ENCODE measurements at places on chromosomes 2 and 18.

DNA sequence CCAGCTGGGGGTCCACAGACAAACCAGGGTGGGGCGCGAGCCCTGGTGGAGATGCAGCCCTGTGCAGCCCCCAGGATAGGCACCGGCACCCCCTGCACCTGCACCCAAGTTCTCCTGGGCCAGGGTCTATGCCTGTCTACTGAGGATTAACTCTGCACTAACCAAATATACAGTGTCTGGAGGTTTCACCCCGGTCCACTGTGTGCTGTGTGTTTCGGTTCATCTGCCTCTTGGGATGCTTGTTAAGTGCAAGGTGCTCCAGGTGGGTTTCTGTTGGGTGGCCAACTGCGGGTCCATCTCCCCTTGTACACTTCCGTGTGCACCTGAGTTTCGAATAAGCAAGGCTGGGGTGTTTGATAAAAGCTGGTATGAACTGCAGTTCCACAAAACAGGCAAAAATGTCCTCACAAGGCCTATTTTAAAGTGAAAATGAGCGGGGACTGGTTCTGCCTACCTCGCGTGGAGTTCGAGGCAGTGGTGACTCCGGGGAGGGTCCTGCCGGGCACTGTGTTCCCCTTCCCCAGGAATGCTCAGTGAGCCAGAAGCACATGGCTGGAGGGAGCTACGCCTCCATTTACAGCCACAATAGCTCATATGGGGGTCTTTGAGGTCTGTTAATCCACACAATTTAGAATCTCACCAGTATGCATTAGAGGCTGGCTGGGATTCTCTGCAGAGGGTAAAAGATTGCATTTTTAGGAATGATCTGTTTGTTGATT lies 70.7 kb downstream of the EDAR start:
- no peak for DNase-seq

- DNase-seq: no peak
These were observed 12.9 kb upstream of the GEMIN6 start for GRCh38 chr2:38765149-38765548.

DNA sequence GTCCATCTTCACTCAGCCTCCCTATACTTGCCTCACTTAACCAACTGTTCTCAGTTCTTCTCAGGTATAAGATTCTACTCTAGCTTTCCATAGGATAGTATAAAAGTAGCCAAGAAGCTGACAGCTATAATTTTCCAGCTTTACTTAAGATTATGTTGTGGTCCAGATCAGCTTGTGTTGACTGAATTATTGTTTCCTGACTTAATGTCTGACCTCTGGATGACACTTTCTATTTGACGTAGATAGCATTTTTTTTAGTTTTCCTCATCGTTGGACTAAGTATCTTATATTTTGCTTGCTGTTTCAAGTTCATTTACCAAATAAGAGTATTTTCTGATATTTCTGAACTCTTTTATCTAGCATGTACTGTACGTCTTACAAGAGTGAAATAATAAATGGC lies 1272.5 kb upstream of the CDH2 start:
- DNase-seq: no peak

DNA sequence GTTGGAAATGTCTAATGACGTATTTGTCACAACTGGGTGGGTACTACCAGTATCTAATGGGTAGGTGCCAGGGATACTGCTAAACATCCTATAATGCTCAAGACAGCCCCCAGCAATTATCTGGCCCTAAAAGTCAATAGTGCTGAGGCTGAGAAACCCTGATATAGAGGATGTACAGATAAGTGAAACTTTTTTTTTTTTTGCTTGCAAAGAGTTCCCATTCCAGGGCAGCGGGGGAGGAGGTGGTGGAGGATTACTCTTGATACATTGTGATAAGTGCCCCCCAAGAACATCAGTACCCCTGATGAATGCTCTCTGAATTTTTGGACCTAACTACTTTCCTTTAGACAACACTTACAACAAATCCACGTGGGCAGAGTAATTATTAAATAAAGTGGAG lies 329.7 kb upstream of the SPRED2 start:
- DNase-seq: no peak

DNA sequence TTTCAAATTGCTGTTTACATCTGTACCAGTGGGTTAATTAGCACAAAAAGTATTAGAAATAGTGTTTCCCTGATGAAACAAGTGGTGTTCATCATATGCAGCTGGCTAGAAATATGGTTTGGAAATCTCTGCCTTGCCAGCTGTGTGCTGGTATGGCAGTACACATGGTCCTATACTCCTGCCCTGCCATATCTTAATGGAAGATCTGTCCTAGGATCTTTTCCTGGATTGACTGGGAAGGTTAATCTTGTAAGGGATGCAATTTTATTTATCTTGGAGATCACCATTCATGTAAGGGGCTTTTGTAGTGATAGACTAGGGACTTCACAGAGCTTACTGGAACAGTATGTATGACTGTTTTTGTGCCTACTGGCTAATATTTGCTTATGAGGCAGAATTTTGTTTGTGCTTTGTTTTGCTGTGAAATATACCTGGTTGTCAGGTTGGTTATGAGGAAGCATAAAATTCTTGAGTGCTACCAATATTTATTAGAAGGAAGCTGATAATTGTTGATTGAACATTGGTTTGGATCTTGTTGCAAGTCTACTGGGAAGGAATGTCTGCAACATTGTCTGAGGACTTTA lies 73.5 kb downstream of the GULP1 start:
- no peak for DNase-seq
